ENCODE measurements at places on chromosomes 7 and 10.

DNA sequence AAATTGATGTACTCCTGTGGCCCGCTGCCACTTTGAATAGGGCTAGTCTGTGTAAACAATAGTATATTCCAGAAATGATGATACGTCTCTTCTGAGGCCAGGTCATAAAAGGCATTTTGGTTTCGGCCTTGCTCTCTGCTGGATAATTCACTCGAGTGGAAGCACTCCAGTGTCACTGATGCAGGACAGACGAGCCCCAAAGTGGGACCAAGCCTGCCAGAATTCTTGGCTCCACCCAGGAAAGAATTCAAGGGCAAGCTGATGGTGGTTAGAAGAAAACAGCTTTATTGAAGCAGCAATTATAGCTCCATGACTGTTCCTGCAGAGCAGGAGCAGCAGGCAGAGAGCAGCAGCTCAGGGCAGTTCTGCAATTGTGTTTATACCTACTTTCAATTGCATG is 717.6 kb downstream of the GRM8 start:
- DNase-seq, result no peak

DNA sequence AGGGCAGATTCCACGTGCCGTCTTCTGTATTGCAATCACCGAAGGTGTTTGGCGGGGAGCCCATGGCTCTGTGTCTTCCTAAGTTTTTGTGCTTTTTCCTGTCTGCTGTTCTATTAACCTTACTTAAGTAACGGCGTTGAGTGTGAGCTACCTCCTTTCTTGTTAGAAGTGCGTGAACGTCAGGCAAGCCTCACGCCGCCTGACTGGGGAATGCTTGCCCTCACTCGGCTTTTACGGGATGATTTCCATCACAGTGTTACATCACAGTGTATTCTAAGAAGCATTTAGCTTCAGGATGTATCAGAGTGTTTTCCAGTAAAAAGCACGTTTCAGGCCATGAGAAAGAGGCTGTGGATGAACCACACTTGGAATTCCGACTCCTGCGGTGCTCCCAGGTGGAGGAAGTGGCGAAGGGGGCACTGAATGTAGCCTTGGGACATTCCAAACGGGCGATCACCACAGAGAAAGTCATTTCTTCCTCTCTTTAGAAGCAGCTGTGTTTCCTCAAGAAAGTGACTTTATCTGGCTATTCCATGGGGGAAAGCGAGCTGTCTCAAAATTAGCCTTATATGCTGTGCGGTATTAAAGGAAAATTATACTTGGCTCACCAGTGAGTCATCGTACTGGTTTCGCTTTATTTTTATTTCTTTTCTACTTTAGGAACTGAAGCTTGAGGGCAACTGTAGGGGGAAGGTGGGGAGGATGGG is 290.7 kb downstream of the KLF6 start:
- DNase-seq, result no peak

DNA sequence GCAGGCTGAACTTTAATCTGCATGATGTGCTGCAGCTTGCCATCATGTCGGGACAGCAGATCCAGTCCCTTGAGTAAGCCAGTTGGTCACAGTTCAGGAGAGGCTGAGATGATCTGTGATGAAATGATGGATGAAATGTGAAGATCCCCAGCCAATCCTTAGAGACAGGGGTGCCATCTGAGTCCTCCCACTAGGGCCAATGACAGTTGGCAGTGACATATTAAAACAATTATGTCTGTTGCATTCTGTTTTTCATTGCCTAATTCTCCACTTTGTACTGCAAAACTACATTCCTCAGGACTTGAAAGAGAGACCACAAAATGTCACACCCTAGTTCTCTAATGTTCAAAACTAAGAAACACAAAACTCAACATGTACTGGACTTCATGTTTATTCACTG is 66.3 kb upstream of the CAV2 start:
- DNase-seq, result no peak

DNA sequence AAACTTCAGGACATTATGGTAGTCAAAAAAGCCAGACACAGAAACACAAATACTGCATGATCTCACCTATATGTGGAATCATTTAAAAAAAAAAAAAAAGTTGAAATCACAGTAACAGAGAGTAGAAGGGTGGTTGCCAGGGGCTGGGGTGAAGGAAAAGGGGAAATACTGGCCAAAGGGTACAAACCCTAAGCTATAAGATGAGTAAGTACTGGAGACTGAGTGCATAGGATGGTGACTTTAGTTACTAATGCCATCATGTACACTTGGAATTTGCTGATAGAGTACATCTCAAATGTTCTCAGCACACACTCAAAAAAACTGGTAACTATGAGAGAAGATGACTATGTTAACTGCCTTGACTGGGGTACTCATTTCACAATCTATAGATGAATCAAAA is 39.9 kb downstream of the JCAD start:
- DNase-seq, result no peak

GRCh38 chr10:96422525-96422924 is 63.7 kb upstream of the OPALIN start:
- DNase-seq, result no peak

Measured in inflammatory macrophage treated with lipopolysaccharide for 4 hours (primary cell).